Neuronal stem cell (in vitro differentiated cells): ENCODE measurements at places on chromosomes 16 and 17.

GRCh38 chr17:34615326-34615725 lies 35.9 kb downstream of the TMEM132E start:
- no peak for DNase-seq

DNA sequence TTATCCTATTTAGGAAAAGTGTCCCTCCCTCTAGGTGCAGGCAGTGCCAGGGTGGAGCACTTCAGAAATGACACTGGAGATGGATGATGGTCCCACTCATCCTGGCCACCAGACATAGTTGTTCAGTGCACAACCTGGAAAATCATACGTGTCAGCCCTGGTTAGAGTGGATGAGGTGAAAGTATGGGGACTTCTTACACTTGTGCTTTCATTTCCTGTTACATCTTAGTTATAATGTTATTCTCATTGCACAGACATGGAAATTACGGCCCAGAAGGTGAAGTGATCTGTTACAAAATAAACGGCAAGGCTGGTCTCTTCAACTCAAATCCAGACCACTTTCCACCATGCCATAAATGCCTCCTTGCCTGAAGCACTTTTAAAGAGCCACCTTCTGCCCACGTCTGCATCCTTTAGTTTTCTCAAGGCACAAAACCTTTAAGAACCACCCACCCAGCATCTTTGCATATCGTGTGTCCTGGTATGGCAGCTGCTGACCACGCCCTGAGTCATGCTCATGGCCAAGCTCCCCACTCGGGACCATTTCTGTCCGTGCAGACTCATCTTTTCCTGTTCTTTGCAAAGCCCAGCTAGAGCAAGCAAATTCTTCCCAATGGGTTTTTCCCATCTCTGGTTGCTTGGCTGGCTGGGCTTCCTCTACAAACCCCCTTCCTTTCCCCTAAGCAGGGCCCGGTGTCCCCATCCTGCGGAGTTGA lies 22.4 kb downstream of the TBC1D3B start:
- no peak for DNase-seq

DNA sequence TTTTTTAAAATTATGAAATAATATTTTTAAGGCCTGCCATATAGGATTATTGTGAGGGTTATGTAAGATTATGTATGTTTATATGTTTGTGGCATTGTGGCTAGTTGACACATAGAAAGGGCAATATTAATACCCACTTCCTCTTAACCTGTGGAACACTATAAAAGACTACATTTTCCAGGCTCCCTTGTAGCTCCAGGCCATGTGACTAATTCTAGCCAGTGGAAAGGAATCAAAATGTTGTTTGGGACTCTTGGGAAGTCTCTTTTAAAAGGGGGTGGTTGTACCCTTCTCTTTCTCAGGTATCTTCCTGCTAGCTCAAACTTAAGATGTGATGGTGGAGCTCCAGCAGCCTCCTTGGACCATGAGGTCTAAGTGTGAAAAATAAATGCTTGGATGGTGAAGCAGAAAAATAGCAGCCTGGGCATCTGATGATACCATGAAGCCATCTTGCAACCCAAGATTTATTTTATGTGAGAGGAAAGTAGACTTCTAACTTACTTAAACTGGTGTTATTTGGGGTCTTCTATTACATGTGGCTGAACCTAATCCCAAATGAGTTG lies 39.2 kb downstream of the TEKT5 start:
- DNase-seq: no peak

DNA sequence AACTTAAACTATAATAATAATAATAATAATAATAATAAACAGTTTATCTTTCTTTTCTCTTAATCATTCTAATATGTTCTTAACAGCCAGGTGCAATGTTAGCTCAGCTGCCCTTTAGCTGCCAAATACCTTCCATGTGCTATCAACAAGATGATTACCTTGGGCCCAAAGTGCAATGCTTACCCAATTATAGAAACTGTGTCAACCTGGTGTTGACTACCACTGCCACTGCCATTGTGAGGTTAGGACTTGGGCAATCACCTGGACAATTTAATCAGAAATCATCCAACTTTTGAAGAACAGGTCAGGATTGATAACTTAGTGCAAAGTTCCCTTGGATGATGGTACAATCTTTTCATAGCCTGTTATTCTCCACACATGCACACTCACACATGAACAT lies 371.8 kb upstream of the SALL1 start:
- no peak for DNase-seq

DNA sequence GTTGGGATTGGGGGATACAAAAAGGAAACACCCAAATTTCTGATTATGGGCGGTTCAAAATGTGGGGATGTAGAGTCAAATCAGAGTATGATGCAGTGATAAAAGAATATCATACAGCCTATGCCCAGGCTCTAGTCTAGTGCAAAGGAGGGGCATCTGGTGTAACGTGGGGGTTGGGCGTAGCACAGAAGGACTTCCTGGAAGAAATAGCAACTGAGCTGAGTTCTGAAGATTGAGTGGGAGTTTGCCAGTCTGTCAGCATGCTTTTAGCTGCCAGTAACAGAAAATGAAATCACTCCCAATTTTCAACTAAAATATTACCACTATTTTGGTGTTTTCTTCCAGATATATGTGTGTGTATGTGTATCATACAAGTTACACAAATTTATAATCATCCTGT lies 196.9 kb downstream of the SPECC1 start:
- no peak for DNase-seq

DNA sequence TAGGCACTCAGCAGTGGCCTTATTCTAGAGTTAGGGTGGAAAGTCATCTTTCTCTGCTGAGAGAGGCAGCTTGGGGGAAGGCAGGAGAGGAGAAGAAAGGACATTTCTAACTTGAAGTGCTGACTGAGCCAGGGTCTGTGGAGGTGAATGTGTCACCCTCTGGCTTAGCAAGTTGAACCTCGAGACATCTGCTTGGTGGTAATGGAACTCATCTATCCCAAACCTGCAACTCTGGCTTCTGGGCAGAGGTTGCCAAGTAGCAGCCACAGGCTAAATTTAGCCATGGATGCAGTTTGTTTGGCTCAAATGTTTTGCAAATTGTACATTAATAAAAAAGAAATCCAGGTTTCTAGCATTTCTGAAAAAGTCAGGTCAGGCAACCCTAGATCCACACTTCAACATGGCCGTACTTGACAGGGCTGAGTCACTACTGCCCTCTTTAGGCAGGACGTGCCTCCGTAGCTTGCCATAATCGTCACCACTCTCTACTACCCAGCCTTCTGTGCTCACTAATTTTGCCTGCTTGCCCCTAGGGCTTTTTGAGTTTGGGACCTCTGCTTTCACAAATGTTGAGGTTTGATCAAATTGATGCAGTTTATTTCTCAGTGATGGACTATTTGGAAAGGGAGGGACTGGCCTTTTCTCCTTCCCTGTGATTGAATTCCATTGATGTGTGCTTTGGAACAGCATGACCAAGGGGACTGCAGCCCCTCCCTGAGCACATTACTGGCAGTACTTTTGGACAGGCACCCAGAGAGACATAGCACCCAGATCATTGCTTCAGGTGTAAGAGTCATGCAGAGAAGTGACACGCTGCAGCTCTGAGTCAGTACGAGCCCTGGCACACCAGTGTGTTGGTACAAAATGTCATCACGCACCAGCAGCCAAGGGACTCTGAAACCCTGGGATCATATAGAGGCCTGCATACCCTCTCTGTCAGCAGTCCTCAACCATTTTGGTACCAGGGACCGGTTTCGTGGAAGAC lies 5.2 kb downstream of the CDH13 start:
- no peak for DNase-seq

DNA sequence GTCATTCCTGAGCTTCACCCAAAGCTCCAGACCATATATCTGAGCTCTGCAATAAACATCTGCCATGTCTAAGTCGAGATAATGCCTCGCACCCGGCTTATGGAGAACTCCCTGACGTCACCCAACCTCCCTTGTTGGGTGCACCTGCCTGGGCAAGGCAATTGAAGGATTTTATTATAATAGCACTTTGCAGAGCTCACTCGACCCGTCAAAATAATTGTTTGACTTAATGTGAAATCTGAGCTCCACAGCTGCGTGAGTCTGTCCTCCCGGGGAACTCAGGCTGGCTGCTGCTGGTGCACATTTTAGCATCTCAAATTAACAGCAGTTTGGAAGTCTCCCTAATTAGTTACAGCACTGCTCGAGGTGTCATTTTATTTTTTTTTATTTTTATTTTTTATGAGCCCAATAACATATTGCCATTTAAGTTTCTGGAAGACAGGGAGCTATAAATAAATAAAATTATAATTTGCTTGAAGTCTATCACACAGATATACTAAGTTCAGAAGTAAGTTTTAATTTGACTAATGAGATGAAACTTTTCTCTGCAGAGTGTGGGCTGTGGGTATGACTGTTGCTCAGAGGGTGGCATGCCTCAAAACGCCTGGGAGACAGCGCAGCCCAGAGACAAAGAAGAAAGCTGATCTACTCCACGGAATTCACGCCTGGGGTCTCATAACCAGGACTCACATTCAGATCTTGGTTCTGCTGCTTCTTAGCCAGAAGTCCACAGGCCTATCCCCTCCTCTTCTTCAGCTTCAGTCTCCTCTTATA lies 401.4 kb upstream of the C16orf82 start:
- no peak for DNase-seq

DNA sequence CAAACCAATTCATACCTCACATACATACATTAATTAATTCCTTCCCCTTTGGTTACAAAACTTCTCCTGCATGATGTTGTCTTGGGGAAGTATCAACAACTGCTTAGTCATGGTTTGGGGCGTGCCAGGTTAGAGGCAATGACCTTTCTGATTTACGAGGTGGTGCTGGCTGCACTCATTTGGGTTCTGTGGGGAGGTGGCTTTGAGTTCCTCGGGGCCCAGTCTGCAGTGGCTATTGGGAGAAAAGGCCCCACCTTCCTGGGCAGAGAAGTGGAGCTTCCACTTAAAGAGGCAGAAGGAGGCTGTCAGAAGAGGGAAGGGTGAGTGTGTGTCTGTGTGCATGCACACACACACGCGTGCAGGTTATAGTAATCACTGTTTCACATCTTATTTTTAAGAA lies 10.2 kb upstream of the ETV4 start:
- DNase-seq: no peak

GRCh38 chr17:50350733-50351132 lies 4.8 kb downstream of the XYLT2 start:
- DNase-seq: no peak

GRCh38 chr17:50009282-50009681 lies 14.3 kb upstream of the DLX3 start:
- DNase-seq: no peak

DNA sequence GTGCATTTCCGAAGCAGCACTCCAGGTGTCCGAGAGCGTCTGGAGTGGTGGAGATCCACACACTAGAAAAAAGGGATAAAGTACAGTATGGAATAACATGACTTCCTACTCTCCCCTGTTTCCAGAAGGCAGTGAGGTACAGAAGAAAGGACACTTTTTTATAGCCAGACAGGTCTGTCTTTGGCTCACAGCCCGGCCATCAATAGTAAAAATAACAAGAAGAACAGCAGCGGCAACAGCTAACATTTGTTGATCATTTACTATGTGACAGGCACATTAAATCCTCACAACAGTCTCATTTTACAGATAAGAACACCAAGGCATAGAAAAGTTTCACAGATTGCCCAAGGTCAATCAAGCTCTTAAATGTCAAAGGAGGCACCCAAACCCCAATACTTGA lies 16.2 kb downstream of the DYNLRB2 start:
- no peak for DNase-seq

DNA sequence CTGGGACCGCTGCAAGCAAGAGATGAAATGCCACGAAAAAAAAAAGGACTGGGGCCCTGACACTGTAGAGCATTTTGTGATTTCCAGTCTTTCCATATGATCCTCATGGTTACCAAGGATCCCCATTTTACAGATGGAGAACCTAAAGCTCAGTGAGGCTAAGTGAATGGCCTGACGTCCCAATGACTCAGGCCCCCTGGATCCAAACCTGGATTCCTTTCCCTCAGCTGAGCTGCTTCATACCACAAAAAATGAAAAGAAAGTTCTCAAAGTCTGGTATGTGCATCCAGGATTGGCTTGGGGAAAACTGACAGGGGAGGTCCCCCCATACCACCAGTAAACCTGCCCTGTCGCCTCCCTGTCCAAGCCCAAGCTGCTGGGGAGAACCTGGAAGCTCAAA lies 80.5 kb downstream of the TEX14 start:
- DNase-seq: no peak

DNA sequence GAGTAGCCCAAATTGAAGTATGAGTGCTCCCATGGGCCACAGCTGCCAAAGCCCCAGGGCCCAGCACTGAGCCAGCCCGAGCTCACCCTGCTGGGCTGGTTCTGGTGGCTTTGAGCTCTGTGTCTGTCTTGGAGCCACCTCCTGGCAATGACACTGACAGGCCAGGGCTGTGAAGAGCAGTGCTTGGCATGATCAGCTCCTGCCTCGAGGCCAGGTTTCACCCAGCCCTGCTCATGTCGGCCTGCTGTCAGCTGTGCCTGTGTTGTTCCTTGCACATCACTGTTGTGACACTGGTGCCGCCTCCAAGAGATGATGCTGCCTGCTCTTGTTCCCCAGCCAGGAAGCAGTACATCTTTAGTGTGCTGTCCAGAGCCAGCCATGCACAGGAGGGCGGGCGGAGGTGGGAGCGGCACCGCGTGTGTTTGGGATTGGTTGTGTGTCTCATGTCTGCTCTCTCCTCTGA lies 26.0 kb downstream of the PLD6 start:
- DNase-seq: no peak

- no peak for DNase-seq
Measured at GRCh38 chr16:50539053-50539695, 9.0 kb upstream of the NKD1 start.

GRCh38 chr17:74373838-74374606 lies 6.7 kb downstream of the GPR142 start:
- DNase-seq: no peak

DNA sequence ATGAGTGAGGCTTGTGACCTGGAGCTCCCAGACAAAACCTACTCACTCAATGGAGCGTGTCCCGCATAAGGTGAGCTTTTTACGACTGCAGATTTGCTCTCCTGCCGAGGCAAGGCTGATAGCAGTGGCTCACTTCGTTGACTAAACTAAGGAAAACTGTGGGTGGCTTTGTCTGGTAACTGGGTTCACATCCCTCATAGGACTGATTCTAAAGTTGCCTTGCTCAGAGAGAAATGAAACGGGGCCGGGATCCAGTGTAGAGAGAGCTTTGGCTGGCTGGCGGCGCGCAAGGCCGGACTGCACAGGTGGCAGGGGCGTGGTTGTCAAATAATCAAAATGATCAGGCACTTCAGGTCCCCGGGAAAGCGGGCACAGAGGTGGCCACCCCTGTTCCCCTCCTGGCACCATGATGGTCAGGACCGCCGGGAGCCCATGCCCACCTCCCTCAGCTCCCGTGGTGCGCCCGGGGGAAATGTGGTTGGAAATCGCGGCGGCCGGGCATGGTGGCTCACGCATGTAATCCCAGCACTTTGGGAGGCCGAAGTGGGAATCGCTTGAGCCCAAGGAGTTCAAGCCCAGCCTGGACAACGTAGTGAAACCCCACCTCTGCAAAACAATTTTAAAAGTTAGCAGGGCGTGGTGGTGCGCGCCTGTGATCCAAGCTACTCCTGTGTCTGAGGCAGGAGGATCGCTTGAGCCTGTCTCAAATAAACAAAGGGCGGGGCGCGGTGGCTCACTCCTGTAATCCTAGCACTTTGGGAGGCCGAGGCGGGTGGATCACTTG lies 26.6 kb upstream of the OR1F1 start:
- DNase-seq: no peak
